HuH-7 (cell line): ENCODE measurements at places on chromosomes 2 and 18.

DNA sequence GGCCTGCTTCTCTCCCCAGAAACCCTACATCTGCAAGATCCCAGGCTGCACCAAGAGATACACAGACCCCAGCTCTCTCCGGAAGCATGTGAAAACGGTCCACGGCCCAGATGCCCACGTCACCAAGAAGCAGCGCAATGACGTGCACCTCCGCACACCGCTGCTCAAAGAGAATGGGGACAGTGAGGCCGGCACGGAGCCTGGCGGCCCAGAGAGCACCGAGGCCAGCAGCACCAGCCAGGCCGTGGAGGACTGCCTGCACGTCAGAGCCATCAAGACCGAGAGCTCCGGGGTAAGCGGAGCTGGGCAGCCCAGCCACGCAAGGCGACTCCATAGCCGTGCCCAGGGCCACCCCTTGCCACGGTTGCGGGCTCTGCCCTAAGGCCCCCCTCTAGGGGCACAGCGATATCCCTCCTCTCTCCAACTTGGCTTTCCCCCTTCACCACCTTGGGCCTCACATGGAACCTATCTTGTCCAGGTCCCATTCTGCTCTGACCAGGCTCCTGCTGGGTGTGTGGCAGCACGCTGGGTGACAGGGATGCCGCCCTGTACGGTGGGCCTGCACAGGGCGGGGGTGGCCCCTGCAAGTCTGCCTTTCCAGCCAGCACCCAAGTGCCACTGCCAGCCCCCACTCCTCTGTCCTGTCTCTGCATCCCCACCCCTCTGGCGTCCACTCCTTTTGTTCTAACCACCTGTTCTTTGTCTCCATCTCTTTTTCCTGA, 248.9 kb downstream of the GLI2 start:
- no peak for DNase-seq

DNA sequence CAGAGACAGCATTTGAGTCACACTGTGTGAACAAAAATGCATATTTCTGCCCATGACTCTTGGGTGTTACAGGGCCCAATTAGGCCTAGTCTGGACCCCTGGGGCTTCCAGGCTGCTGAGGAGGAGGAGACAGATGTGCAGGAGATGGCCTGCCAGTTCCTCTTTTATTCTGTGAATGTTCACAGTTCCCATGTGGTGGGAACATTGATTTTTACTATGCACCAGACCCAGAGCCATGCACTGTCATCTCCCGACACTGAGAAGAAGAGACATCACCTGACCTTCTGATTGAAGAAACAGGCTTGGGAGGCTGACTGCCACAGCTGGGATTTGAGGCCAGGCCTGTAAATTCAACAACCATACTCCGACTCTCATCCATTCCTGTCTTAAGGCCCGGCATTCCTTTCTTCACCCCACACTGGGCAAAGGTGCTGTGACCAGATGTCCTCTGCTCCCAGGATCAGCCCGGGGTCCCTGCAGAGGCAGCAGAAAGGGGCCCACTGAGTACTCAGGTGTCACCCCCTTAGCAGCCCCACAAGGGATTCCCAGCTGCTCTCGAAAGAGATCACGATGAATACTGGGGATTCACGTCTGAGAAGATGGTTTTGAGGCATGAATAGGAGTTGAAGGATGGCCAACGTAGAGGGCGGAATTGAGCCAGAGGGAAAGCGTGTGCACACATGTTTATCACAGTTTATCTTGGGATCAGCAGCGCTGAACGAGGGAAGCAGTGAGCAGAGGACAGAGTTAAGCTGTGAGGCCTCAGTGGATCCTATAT, 3.6 kb upstream of the TFCP2L1 start:
- DNase-seq: no peak

DNA sequence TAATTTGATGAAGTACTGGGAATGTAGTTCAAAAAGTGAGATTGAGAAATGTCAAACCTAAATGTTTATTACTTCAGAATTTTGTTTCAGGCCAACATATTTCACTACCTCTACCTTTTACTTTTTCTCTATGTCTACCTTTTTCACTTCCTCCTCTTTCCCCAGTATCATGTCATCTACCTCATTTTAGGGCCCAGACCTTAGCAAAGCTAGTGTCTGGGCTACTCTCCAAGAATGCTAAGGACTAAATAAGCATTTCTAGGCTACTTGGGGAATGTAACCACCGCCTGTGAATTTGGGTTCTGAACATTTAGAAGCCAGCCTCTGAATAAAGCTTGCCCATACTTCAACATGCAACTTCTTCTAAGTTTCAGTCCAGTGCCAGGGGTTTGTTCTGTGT, 330.4 kb downstream of the SLC4A3 start:
- DNase-seq: no peak

GRCh38 chr18:3932276-3932675, 482.3 kb downstream of the TGIF1 start:
- no peak for DNase-seq

- DNase-seq: no peak
These were observed 69.4 kb upstream of the ZNF397 start for GRCh38 chr18:35171315-35171987.

DNA sequence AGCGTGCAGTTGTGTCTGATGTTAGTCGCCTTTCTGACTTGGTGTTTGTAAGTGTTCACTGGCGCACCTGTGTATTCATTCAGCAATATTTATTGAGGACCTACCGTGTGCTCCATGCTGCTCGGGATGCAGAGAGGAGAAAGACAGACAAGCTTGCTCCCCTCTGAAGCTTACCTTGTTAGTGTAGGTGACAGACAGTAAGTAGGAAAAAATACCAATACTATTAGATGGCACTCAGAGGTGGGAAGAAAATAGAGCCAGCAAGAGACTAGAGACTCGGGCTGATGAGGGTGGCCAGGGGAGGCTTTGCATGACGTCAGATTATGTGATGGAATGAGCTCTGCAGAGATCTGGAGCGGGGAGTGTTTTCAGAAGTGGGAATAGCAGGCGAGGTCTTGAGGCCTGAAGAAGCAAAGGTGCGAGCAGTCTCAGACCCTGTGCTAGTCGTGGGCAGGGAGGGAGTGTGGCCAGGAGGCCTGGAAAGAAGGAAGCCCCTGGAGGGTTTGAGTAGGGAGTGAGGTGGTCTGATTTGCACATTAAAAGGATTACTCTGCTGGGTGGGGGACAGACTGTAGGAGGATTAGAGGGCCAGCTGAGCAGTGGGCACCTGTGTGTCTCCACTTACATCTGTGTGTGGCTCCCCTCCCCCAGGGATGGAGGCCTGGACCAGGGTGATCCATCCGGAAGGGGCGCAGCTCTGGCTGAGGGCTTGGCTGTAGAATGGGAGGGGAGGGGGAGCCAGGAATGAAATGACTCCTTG, 11.8 kb downstream of the MTCL1 start:
- no peak for DNase-seq

DNA sequence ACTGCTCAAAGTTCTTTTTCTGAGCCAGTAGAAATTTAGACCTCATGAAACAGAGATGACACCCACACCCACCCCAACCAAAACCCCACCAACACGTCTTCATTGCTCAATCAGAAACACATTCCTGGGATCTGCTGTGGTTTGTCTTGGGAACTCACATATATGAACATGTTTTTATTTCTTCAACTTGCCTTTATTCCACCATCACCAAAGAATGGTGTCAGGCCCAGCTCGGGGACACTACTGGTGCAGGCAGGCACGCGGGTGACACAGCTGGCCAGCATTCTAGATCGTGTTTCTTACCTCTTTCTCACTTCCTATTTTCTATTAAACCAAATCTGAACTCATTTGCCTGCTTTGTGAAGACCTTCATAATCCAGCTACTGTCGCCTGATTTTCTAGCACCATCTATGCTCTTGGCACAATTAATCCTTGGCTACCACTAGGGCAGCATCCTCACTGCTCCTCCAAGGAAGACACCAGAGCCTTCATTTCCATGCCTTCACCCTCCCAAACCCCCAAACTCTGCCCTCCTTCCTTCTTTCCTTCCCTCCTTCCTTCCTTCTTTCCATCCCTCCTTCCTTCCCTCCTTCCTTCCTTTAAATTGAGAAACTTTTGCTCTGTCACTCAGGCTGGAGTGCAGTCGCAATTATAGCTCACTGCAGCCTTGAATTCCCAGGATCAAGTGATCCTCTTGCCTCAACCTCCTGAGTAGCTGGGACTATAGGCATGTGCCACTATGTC, 157.1 kb downstream of the BCL2 start:
- no peak for DNase-seq

- DNase-seq: no peak
These were observed 730 bp downstream of the ODC1 start for GRCh38 chr2:10447300-10447894.

DNA sequence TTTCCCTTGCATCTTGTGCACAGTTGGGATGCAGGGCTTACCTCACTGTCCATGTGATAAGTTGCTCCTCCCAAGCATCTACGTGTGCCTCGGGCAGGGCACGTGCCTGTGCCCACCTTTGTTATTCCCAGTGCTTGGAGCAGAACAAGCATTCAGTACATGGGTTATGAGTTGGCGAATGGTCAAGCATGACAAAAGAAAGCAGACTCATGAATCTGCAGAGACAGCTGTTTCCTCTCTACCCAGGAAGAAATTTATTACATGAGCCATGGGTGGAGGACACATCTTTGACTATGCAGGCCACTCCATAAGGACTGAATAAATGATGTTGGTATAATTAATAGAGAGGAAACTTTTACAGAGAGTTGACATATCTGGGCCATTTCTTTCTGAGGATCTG, 127.8 kb downstream of the TPGS2 start:
- no peak for DNase-seq
